ENCODE measurements at places on chromosomes 2 and 18.

- DNase-seq, result no peak
Observed at GRCh38 chr2:199851501-199851810, 464 bp upstream of the FTCDNL1 start.

DNA sequence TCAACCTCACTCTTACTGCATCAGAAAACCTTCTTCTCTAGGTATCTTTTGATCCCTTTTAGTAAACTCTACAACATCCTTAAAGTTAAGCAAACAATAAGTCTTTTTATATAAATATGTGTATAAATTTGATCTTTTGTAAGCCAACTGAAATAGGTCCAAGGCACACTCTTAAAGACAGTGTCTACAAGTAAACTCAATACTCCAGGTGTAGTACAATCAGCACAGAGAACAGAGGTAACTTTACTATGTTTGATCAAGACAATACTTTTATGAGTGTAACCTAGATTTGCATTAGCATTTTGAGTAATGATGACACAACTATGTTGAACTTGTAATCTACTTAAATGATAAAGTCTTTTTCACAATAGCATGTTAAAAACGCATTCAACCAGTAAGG is 593.1 kb upstream of the CHAC2 start:
- no peak for DNase-seq

DNA sequence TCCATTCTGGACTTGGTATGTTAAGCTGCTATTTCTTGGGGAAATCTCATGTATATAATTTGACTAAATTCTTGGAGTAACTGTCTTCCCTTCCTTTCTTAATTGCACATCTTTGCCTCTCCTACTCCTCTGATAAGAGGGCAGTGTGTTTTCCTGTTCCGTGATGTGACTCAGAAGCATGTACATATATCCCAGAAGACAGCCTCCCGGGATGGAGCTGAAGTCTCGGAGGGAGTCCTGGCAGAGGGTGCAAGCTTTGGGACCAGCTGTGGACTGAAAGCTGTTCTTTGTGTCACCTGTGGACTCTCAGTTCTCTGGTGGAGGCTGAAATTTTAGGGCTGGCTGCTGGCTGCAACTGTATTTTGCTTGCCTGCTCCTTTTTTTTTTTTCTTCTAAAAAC is 54.7 kb upstream of the MGAT5 start:
- peak; percentile 43 for DNase-seq

DNA sequence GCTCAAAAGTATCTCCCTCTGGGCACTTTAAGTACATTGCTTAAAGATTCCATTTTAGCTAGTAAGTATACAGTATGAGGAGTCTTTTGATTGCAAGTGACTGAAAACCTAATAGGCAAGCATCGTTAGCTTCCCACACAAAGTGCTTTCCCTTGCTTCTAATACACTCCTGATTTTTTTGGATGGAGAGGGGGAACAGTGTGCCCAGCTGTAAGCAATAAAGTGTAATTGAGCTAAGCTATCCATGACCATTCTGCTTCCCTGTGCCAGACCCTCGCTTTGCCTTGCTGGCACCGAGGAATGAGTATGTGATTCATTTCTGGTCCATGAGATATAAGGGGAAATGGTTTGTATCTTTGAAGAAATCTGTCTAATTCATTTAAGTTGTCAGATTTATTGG is 3.8 kb upstream of the ZNF24 start:
- no peak for DNase-seq

DNA sequence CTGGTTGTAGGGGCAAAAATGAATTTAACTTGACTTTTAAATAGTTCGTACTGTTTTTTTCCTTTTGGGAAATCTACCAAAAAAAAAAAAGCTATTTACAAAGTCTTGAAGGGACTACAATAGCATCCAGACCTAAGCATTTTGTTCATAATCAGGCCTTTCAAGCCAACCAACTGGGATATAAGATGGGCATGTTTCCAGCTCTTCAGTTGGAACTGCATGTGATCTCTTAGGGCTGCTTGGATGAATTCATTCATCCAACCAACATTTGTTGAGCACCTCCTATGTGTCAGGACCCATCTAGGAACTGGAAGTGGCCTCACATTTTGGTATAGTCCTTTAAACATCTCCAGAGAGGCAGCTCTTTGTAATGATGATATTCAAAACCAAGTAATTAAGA is 98.6 kb downstream of the AAK1 start:
- DNase-seq, result no peak

GRCh38 chr2:176193048-176193447 is 4.6 kb downstream of the HOXD1 start:
- no peak for DNase-seq

DNA sequence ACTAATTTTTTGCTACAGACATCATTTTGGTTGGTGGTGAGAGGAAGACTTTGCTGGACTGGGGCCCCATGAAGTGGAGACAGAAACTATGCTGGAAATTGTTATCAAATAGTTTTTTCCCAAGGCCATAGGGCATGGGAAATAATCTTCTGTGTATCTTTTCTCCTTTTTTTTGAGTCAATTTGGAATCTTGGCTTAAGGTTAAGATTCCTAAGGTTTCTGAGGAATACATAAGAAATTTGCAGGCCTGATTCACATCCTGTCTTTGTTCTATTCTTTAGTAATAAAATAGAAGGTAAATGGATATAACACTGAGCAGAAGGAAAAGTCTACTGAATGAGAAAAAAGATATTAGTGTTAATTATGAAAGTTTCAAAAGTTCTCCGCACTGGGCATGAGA is 16.6 kb downstream of the SMC6 start:
- peak; percentile 41 for DNase-seq

DNA sequence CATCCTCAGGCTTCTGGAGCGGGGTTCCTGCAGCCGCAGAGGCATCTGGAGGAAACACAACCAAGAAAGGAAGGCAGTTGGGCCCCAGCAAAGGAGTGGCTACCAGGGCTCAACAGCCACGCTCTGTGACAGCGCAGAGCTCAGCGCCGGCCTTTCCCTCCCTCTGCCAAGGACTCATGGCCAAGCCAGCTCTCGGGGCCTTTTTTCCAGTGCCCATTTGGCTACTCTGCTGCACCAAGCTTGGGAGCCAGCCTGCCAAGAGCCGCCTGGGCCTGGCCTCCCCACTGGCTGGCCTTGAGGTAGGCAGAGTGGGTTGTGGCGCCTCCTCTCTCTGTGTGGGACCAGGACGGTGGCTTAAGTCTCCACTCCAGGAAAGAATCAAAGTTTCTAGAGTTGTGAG is 7.2 kb upstream of the CCDC74A start:
- DNase-seq, result no peak

DNA sequence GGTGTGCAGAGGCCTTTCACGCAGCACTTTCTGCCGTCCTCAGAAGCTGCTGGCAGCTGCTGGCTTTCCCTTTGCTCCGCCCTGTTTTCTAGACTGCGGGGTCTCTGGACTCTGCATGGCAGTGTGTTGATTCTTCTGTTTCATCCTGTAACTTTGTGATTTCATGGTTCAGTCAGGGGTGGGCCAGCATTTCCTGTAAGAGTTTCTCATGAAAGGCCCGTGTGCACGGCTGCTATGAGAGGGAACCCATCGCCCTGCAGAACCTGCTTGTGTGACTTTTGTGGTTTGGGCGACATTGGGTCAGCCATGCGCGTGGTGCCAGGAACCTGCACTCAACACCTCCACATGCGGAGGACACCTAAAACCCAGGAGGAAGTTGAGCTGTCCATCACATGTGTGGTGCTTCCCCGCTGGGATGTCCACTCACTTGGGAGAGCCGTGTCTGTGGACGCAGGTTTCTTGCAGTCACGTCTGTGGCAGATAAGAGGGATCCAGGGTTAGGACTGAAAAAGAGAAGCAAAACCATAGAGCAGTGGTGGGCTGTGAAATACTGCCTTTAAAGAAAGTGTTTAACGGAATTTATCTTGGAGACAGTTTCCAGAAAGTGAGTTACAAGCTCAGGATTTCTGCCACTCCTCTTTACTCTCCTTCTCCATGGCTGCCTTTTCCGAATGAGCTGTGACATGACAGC is 167.3 kb upstream of the ALKAL2 start:
- no peak for DNase-seq

DNA sequence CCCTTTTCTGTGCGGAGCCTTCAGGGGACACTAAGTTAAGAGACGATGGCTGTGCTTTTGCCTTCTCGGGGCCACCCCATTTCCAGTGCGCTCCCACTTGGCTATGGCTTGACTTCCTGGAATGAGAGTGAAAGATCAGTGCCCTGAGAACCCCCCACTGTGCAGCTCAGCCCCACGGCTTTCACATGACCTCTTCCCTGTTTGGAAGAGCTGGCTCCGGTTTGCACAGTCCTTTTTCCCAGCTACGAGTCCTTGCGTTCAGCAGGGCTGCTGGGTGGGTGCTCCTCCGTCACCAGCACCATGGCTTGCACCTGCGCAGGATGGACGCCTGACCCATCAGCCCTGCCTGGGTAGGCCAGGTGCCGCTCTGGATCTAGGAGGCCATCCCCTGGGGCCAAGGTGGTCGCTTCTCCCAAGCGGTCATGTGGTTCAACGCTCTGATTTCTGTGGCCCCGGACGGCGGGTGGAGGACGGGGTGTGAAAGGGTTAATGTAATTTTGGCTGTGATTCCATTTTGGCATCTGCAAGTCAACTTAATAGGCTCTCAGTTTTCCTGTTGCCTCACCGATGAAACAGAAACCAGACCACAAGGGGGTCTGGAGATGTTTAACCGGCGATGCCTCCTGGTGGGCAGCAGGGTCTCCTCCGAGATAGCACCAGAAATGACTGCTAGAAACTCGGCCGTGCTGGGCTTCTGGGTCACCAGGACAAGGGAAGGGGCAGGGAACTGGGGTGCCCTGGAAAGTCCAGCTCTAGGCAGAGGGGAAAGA is 113.1 kb upstream of the HAAO start:
- DNase-seq, result peak; percentile 54

DNA sequence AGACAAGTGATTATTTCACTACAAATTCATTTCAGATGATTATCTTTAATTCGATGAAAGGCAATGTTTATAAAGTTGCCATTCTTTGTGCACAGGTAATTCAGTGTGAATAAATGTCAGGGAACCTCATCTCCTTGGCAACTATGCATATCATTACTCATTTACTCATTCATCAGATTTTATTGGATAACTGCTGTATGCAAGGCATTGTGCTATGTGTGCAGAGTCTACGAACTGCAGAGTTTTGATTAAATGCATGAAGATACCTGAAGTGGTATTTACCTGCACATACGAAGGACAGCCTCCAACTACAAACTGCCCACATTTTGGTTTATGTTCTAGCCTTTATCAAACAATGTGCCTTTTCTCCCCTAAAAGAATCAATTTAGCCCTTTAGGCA is 3.5 kb downstream of the RND3 start:
- no peak for DNase-seq

- DNase-seq, result no peak
Observed at GRCh38 chr18:67549946-67550345, 33.4 kb upstream of the DSEL start.

GRCh38 chr2:196274387-196274809 is 103.0 kb upstream of the STK17B start:
- DNase-seq, result no peak

DNA sequence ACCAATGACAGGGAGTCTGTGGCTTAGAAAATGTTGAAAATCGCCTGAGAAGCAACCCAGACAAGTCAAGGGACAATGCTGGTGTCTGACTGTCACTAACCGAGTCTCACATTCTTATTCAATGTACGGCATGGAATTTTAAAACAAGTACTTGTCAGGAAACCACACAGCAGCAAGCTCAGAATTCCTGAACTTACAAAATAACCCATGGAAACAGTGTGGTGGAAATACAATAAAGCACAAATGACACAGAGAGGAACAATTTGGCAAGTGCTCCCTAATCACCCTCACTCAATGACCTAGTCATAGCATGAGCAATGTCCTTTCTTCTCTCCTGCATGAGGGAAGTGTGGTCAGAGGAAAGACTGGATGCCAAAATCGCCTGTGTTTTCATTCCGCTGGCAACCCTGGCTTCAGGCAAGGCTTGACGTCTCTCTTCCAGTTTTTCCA is 154.0 kb downstream of the SATB2 start:
- peak; percentile 93 for DNase-seq

GRCh38 chr18:23203891-23204432 is 68.7 kb downstream of the CABLES1 start:
- no peak for DNase-seq

DNA sequence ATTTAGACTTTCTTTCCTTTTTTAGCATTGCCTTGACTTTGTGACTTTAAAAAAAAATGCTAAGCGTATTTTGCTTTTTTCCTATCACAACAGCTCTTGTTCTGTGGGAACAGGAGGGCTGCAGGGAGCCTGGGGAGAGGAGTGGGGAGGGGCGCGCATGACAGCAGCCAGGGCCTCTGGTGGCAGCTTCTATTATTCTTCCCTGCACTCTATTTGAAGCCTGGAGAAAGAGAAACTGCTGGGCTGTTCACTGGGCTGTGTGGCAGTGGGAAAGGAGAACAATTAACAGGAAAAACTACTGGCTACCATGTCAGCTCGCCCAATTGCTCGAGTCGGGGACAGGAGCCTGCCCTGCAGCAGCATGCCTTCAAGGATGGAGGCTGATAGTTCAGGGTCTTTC is 119.0 kb upstream of the ZBTB14 start:
- DNase-seq, result no peak

DNA sequence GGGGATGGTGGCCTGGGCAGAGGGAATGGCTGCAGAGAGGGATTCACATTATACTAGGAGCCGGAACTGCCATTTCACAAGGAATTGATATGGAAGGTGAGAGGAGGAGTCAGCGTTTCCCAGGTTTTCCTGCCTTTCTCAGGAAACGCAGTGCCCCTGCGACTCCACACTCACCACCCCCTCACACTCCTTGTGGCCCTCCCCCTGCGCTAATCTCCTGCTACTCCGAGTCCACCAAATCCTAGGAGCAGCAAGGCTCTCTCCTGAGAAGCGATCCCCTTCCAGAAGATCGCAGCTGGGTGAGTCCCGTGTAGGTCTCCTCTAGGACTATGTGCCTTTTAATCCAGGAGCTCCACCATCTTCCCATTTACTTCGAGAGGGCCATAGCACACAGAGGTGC is 140.6 kb downstream of the VAPA start:
- DNase-seq, result no peak

- DNase-seq, result peak; percentile 72
Observed at GRCh38 chr2:19073522-19073921, 284.9 kb downstream of the OSR1 start.

DNA sequence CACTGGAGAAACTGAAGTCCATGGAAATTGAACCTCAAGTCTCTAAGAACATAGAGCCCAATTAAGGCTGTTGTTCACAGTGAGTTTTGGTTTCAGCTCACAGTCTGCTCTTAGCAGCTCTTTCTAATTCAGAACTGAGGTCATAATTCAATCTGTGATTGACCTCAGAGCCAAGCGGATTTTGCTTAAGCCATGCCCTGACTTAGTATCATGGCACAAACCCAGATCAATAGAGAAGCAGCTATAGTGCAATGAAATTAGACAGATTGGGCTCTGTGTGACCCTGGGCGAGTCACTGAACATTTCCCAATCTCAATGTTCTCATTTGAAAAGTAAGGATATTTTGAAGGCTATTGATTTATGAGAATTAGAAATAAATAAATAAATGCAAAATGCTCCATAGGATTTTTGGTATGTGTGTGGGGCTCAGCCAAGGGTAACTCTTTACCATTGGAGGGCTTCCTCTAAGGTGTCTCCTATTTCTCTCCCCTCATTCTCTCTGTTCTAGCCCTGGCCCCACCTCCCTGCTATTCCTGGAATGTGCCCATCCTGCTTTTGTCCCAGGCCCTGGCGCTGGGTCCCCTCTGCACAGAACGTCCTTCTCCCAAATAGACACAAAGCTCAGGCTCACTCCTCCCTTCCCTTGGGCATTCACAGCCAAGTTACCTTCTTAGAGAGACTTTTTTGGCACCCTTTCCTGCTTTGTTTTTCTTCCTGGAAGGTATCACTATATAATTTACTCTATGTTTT is 239.6 kb downstream of the LPIN1 start:
- DNase-seq, result no peak

- DNase-seq, result no peak
Observed at GRCh38 chr2:233832414-233832813, 21.9 kb downstream of the HJURP start.

GRCh38 chr2:60890393-60890707 is 9.0 kb downstream of the REL start:
- no peak for DNase-seq
